ENCODE measurements at places on chromosomes 6 and 20. TPM values are rescaled to one million over a fixed set of nuclear protein-coding genes. Genes with fewer than 3 reads are reported as not detected.
A peak's percentile ranks its signal among the peaks of the same experiment; 100 is the strongest.

DNA sequence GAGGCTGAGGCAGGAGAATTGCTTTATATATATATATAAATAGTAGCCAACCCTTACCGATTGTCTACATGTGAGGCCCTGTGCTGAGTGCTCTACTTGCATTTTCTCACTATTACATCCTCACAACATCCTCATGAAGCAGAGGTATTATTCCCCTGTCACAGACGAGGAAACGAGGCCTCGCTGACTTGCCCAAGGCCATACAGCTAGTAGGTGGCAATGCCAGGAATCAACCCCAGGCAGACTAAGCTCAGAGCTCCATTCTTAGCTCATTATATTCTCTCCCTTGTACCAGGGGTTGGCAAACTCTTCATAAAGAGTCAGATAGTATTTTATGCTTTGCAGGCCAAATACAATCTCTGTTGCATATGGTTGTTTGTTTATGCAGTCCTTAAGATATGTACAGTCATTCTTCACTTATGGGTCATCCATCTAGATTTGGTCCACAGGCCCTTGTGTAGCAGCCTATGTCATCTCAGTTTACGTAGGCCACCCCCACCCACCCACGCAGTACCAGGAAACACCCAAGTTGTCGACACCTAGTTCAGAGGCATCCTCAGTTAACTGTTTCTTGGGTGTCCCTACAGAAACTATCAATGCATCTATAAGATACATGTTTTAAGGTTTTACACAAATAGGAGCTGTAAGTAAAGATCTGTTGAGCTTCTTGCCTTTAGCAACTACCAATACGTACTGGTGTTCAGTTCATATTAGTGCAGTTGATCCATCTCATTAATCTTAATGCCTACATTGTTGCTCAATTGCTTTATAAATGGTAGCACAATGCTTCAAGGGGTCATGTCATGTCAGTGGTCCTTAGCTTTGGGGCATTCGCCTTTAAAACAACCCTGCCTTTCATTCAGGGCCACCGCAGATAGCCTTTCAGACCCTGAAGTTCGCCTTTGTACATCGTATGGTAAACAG, 3.0 kb downstream of the CASS4 start:
- no peak for DNase-seq

Gene FYN
- 249 TPM for total RNA-seq

GRCh38 chr20:59903621-59904020, 29.8 kb downstream of the SYCP2 start:
- no peak for DNase-seq

DNA sequence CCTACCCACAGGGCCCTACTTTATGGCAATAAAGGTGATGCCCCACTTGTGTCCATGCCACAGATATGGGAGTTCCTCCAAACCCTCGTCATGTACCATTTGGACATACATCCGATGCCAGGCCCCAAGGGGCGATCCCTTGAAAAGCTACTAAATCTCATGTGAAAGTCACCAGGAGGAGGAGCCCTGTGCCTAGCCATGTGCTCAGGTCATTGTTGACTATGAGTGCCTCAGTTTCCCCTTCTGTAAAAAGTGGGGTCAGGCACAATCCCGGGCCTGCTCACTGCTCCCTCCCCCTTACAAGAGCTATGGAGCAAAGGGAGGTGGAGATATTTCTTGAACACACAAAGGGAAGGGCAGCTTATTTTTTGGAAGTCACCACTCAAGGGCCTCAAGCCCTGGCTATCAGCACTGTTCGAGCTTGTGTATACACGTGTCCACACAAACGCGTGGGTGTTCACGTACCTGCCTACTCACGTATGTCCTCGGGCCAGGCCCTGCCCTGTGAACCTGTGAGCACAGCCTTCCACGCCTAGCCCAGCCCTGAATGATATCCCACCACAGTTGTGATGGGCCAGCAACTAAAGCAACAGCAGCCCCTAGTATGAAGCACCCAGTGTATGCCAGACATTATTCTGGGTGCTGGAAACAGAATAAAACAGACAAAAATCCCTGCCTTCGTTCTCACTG, 1.9 kb downstream of the ACTL10 start:
- DNase-seq: no peak

- DNase-seq: no peak
Observed at GRCh38 chr6:21429291-21429690, 164.3 kb upstream of the SOX4 start.

GRCh38 chr6:157019115-157019641, 242.0 kb downstream of the ARID1B start:
- no peak for DNase-seq

Gene C6orf163
- 8.1 TPM for total RNA-seq

Gene ANKEF1
- total RNA-seq: 4.5 TPM

Gene SIGLEC1
- total RNA-seq: 2.3 TPM

DNA sequence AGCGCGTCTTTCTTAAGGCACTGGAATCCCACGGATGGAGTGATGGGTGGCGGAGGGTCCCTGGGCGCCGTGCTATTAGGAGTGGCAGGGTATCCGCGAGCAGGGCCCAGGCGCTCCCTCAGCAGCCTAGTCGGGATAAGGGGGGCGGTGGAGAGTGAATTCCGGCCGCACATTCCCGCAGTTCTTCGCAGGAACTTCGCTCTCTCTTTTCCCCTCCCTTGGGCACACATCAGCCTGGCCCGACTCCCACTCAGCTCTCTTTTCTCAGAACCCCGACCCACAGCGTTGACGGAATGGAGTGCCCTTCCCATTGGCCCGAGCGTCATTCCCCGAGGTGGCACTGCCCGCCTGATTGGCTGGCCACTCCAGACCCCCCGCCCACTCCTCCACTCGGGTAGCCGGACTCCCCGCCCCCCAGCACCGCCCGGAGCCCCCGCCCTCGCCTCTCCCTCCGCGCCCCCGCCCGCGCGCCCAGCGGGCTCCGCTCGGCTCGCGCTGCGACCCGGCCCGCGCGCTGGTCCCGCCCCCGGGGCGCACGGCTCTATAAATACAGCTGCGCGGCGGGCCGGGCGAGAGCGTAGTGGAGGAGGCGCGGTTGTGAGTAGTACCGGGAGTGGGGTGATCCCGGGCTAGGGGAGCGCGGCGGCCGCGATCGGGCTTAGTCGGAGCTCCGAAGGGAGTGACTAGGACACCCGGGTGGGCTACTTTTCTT, at the start of gene ID4:
Gene ID4, plus strand, starts transcription at position 572 of the 712 bp plus-strand sequence. CDS start 385 bp downstream, outside the sequence.
- DNase-seq: peak; percentile 28

DNA sequence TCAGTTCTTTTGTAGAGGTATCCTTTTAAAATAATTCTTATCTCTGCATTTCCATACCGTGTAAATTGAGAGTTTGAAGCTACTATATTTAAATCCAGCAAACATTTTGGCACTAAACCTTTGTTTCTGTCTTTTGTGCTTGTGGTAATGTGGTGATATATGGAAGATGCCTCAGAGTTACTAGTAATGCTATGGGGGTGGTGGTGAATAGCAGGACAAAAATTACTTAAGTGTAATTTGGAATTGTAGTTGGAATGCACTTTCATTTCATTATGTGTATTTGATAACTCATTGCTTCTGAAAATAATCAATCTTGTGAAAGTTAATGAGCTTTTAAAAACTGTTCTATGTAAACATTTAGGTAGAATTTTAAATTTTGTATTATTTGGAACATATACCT, 404.5 kb downstream of the PHF3 start:
- DNase-seq: no peak

Gene TMX4
- 26.6 TPM for total RNA-seq

DNA sequence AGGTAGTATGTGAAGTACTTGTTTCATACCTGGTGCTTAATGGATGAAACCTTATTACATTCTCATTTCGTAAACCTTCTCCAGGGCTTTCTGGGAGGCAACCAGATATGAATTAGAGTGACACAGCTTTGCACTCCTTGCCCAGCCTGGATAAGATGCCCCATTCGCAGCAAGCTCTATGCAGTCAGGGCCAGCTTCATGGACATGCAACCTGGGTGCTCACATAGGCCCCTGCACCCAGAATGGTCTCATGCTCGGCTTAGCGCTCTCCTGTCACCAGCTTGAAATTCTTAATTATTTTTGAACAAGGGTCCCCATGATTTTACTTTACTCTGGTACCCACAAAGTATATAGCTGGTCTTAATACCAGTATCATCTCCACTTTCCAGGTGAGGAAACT, 11.3 kb upstream of the PTGIS start:
- DNase-seq: no peak

Gene NR2E1
- total RNA-seq: not detected

- no peak for DNase-seq
Observed at GRCh38 chr6:81614292-81614691, 138.2 kb downstream of the TENT5A start.

- DNase-seq: no peak
Observed at GRCh38 chr6:146551545-146551944, 7.9 kb downstream of the RAB32 start.
